ENCODE measurements at places on chromosomes 2 and 18. TPM values are rescaled to one million over a fixed set of nuclear protein-coding genes. Genes with fewer than 3 reads are reported as not detected.

SERPINB5 gene
- total RNA-seq = not detected

CNDP1 gene
- not detected for total RNA-seq

PTPRM gene
- total RNA-seq = 37.8 TPM

COL5A2 gene
- total RNA-seq = 239 TPM

MORN2 gene
- 8.1 TPM for total RNA-seq

PLCL1 gene
- total RNA-seq = under 0.01 TPM

PARD3B gene
- total RNA-seq = 2.0 TPM

CYTIP gene
- total RNA-seq = 0.38 TPM

RGPD4 gene
- total RNA-seq = not detected

CD207 gene
- total RNA-seq = not detected

CHRNG gene
- total RNA-seq = not detected

SCYGR2 gene
- not detected for total RNA-seq

KATNAL2 gene
- 3.0 TPM for total RNA-seq

ALPG gene
- not detected for total RNA-seq

TMEM200C gene
- 1.0 TPM for total RNA-seq

RAB12 gene
- total RNA-seq = 22.8 TPM

GAD1 gene
- total RNA-seq = not detected

HOXD13 gene
- total RNA-seq = not detected

All from mesangial cell (primary cell).